ENCODE measurements at places on chromosomes 7 and 10.

- DNase-seq: no peak
These were observed 56.4 kb upstream of the PFKP start for GRCh38 chr10:3010816-3011460.

DNA sequence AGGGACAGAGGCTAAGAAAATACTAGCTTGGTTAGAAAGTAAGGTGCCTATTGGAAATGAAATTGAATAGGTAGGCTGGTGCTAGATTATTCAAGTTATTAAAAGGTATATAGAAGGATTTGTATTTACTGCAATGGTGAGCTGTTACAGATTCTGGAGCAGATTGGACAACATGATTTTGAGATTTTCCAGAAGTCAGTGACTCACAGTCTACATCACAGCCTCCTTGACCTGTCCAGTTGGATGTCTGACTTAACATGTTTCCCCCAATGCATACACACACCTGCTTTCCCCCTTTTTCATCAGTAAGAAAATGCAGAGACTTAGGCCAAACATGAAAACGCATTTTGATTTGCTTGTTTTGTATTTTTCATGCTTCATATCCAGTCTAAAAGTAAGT lies 33.4 kb downstream of the STARD3NL start:
- no peak for DNase-seq

GRCh38 chr7:77479536-77480088 lies 57.5 kb upstream of the PTPN12 start:
- DNase-seq: no peak

DNA sequence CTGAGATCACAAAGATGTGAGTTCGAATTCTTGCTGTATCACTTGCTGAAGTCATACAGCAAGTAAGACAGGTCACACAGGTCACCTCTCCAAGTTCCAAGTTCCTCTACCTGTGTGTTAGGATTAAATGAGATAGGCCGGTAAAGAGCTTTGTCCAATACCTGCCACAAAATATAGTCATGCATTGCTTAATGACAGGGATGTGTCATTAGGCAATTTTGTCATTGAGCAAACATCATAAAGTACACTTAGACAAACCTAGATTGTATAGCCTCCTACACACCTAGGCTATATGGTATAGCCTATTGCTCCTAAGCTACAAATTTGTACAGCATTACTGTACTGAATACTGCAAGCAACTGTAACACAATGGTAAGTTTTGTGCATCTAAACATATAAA lies 469.4 kb downstream of the KCNMA1 start:
- DNase-seq: no peak

DNA sequence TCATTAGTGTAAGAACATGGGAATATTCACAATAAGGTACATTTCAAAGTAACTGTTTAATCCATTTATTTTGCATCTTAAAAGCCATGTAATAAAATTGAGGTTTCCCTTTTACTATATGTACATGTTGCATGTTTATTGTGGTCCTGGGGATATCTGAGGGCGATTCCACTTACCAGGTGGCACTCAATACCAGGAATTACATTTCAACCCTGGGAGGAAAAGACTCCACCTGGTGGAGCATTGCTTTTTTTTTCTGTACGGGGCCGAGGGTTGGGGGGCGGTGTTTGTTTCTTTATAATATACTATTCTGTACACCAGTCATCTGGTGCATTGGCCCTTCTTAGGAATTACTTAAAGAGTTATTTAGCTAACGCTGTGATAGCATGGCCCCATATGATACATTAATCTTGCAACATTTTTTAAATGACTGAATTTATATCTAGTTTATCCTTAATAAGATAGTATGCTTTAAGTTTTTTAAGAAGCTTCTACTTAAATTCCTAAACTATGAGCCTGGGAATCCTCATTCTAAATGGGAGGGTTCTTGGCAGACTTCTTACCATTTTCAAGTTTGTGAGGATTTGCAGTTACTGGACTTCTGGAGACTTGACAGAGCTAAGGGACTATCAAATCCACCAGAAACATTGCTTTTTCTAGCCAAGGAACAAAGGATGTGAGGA lies 7.2 kb upstream of the HGF start:
- no peak for DNase-seq

DNA sequence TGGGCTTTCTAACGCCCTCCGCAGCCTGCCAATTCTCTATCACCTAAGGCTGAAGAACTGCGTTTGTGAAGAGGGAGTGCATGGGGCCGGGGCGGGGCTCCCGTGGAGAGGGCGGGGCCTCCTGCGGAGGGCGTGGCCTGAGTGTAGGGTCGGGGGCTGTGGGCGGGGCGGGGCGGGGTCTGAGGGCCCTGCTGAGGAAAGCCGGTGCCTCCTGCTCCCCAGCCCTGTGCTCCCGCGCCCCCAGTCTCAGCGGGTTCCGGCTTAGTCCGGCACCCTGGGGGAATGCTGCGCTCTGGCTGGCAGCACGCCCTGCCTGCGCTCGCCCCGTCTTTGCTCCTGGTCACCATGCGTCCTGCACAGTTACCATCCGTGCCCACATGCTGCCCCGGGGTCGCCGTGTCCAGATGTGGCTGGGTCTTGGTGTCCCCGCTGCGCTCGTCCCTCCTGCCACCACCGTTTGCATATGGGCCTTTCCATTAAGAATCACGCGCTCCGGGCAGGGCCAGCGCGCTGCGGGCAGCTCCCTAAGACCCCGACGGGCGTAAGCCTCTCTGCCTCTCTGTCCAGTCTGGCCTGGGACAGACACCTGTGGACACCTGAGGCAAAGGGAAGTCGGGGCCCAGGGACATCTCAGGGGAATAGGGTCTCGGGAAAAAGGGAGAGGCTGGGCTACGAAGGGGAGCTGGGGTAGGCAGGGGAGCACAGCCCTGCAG lies 144.0 kb upstream of the RET start:
- DNase-seq: no peak

- DNase-seq: no peak
These were observed 13.9 kb downstream of the HECTD2 start for GRCh38 chr10:91424016-91424415.

- DNase-seq: no peak
These were observed 21.5 kb upstream of the OGDHL start for GRCh38 chr10:49783645-49784044.

DNA sequence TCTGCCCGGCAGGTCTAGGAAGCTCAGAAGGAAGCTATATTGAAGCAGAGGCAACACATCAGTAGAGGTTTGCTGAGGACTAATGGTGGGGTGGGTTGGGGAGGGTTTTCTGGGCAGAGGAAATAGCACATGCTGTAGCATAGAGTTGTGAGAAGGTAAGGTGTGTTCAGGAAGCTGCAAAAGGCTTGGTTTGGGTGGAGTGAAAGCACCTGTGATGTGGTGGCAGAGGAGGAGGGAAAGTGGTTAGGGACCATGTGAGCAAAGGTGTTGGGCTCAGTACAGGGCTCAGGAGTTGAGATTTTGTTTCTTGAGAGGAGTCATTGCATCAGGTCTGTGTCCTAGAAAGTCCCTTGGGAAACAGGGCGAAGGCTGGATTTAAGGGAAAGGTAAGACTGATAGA lies 294.6 kb downstream of the SORCS3 start:
- DNase-seq: no peak

DNA sequence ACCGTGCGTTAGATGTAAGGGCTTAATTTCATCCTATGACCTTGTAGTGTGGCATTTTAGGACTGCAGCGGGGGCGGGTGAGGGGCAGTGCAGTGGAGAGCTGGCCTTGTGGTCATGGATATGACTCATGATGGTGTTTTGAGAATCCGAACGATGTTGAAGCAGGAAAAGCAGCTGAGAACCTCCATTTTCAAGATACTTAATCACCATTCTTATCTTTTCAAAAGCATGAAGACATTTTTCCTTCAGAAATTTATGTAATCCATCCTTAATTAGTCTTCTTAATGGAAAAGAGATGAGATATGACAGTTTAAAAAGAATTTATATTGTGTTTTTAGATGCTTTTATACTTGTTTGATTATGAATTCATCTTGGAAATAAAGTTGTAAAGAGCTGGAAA lies 9.6 kb downstream of the ATP5F1C start:
- no peak for DNase-seq

- DNase-seq: no peak
These were observed 59.8 kb downstream of the DNAJC1 start for GRCh38 chr10:21943633-21944265.

GRCh38 chr10:36559412-36560400 lies 565.7 kb upstream of the ANKRD30A start:
- no peak for DNase-seq

GRCh38 chr7:48321319-48322010 lies 150.2 kb downstream of the ABCA13 start:
- DNase-seq: no peak

DNA sequence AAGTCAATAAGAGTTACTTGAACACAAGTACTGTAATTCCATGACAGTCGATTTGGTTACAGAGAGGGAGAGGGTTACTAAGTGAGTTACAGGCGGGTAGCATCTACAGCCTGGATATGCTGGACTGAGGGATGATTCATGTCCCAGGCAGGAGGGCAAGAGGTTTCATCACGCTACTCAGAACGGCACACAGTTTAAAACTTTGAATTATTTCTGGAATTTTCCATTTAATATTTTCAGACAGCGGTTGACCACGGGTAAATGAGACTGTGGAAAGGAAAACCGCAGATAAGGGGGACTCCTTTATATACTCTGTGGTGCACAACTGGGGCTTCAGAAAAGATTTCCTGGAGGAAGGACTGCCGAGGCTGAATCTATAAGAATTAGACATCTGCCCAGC lies 25.7 kb upstream of the LRRC4 start:
- no peak for DNase-seq

Data from esophagus squamous epithelium (tissue), 5 donors.